SJSA1 (cell line): ENCODE measurements at places on chromosomes 13 and 19.

DNA sequence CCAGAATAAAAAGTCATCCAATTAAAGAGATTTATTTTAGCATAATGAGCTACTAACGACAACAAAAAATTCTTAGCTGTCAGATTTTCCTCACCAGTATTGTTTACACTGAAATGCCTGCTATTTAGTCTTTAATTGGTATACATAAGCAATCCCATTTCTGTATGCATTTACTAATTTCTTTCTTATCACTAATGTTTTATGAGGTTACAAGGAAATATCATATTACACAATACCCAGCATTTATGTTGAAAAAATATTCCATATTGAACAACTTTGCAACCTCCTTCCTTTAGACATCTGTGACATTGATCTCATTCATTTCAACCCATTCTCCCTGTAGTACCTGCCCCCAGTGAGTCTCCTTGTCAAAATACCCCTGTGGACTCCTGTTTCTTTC lies 135.4 kb downstream of the SLITRK6 start:
- DNase-seq: no peak

GRCh38 chr19:8111376-8111775 lies 38.0 kb downstream of the FBN3 start:
- DNase-seq: no peak

- peak; percentile 86 for DNase-seq
Measured at GRCh38 chr19:38658462-38659306, 11.2 kb downstream of the ACTN4 start.

- DNase-seq: no peak
Measured at GRCh38 chr13:87058786-87059329, 612.3 kb upstream of the SLITRK5 start.

DNA sequence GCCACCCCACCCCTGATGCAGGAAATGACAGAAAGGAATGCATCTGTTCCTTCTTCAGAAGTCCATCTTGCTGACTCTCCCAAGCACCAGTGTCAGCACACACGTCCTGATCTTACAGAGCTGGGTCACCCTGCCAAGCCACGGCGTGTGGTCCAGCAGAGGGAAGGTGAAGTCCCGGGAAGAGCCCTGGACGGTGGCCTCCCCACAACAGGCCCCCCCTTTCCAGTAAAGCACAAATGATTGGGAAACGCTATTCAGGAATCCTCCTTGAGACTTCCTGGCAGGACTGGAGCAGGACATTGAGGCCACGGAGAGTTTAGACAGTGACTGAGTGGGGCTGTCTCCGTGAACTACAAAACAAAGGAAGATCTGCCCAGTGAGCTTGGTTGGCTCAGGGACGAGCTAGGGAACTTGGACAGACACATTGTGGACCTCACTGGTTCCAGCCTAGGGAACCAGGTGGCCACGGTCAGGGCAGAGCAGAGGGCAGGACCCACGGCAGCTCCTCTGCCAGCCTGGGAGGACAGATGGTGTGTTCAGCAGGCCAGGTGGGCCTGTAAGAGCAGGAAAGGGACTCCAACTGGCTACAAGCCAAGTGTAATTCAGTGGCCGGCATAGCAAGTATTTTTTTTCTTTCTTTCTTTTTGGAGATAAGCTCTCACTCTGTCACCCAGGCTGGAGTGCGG lies 41.7 kb downstream of the ELL start:
- DNase-seq: peak; percentile 79

DNA sequence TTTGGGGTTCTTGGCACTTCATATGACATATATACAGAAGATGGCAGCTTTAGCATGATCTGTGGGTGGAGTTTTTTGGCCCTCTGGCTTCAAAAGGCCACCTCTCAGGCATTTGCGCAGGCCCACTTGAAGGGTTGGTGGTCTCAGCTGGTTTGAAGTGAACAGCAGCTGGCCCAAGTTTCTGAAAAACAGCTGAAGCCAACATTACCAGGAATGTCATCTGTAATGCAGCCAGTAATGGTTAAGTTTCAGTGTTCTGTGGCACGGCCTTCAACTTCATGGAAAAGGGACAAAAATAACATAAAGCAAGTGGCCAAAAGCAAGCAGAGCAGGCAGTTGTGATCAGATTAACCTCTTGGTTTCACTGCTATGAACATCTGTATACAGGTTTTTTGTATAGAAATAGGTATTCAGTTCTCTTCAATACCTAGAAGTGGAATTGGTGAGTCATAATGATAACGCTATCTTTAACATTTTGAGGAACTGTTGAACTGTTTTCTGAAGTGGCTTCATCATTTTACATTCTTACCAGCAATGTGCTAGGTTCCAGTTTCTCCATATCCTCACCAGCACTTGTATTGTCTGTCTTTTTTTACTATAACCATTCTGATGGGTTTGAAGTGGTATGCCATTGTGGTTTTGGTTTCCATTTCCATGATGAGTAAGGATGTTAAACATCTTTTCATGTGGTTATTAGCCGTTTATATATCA lies 245.4 kb downstream of the SHISA2 start:
- DNase-seq: no peak

DNA sequence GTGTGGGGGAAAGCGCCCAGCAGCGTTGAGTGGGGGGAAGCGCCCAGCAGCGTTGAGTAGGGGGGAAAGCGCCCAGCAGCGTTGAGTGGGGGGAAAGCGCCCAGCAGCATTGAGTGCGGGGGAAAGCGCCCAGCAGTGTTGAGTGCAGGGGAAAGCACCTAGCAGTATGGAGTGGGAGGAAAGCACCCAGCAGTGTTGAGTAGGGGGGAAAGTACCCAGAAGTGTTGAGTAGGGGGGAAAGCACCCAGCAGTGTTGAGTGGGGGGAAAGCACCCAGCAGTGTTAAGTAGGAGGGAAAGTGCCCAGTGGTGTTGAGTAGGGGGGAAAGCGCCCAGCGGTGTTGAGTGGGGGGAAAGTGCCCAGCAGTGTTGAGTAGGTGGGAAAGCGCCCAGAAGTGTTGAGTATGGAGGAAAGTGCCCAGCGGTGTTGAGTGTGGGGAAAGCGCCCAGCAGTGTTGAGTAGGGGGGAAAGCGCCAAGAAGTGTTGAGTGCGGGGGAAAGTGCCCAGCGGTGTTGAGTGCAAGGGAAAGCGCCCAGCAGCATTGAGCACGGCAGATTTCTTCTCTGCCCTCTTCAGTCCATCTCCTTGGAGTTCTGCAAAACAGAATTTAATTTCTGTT lies 138.4 kb downstream of the ATP11A start:
- DNase-seq: no peak

DNA sequence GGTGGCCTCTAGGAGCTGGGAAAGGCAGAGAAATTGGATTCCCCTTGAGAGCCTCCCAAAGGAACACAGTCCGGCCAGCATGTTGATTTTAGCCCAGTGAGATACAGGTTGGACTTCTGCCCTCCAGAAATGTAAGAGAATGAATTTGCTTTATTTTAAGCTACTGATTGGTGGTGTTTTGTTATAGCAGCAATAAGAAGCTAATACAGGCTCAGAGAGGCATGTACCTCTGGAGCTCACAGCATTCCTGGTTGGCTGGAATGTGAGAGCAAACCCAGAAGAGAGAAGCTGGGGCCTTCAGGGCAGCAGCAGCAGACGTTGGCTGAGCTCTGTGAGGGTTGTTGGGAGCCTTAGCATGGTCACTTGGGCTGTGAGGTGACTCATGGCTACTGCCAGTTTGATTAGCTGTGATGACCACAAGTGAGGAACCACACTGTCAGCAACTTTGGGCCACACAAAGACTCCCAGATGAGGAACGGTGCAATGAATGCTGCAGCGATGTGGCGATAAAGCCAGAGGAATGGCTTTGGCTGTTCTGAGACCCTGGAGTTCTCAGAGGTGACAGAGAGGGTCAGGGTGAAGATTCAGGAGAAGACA lies 80.1 kb downstream of the CYSLTR2 start:
- no peak for DNase-seq

DNA sequence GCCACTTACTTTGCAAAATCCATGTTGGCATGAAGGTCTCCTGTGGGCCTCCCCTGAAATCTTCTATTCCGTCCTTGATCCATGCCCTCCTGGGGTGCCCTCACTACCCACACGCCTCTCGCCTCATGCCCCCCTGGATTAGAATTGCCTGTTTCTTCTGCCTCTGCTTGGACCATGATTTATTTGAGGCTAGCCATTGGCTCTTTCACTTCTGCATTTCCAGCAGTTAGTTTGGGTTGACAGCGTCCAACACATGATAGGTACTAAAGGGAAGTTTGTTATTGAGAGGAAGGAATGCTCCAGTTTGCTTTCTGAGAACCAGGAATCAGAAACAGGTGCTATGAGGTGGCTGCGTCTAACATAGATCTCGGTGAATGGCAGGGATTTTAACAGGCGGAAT lies 30.5 kb upstream of the TPTE2 start:
- DNase-seq: no peak

DNA sequence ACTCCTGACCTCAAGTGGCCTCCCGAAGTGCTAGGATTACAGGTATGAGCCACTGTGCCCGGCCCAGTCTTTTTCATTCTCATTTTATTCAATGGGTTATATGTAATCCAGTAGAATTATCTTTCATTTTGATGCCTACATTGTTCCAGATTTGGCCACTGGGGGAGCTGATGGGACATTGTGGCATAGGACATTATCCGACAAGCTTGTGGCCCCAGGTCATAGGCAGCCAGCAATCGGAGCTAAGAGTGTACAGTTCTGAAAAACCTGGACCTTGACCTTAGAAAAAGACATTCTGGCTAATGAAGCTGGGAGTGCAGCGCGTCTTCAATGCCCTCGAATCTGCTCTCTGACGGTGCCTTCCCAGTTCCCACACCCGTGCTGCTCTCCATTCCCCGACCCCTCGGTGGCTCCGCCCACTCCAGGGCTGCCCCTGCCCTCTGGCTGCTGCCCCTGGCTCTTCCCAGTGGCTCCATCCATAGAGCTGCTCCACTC lies 108.7 kb downstream of the TEX29 start:
- DNase-seq: peak; percentile 76
